Right ventricle myocardium inferior (tissue), 1 donor: ENCODE measurements at places on chromosomes 16 and 17. TPM values are rescaled to one million over a fixed set of nuclear protein-coding genes. Genes with fewer than 3 reads are reported as not detected.

DNAI2 gene
- not detected for total RNA-seq

CIITA gene
- 11.0 TPM for total RNA-seq

KRT31 gene
- total RNA-seq = not detected

NHERF2 gene
- 292 TPM for total RNA-seq

RNF135 gene
- total RNA-seq = 5.7 TPM

TM4SF5 gene
- not detected for total RNA-seq

EFCAB5 gene
- total RNA-seq = not detected

ZNF207 gene
- 58.4 TPM for total RNA-seq

ABCC12 gene
- total RNA-seq = 0.14 TPM

KIF18B gene
- 2.5 TPM for total RNA-seq

HCRT gene
- not detected for total RNA-seq

CYGB gene
- total RNA-seq = 38.2 TPM

ZNHIT3 gene
- 21.3 TPM for total RNA-seq

TBC1D3G gene
- total RNA-seq = not detected

TMEM238L gene
- not detected for total RNA-seq
